ENCODE measurements at places on chromosomes 2 and 18. TPM values are rescaled to one million over a fixed set of nuclear protein-coding genes. Genes with fewer than 3 reads are reported as not detected.
A peak's percentile ranks its signal among the peaks of the same experiment; 100 is the strongest.

- no peak for DNase-seq
These were observed 32.6 kb downstream of the CNGA3 start for GRCh38 chr2:98378901-98379300.

- no peak for DNase-seq
These were observed 149.5 kb upstream of the TMEM200C start for GRCh38 chr18:6044773-6045172.

DNA sequence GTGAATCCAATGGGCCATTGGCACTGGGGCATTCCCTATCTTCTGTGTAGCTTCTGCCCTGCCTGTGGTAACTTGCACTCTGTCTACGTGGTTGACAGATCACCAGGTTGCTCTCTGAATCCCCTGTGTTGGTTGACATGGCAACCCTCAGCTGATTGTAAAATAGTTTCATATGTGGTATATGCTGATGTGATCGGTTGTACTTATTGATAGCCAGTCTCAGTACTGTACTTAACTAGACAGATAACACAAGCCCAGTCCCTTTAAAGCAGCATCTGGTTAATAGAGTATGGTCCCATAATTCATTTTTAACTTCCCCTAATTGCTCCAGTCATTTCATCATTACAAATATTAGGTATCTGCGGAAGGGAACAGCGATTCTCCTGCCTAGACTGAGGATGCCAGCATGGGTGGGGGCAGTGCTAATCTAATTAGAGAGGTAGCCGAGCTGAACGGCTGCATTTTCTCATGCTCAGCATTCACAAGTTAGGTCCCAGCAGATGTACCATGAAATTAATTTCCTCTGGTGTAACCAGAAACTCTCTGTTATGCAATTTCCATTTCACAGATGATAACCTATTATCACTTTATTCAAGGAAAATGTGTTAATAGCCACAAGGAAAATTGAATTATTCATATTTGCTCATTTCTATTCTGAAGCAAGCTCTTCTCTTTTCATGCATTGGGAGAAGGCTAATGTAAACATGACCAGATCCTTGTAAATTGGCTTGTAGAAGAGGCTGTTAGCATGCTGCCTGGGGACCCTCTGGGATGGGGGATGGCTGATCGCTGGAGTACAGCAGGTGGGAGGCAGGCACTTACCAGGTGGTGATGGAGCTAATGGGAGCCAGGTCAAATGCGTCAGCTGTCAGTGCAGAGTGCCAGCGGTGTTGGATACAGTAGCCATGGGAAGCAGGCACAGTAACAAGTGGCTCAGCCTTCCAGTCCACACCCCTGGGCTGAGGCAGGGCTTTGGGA lies 608.3 kb downstream of the GALR1 start:
- DNase-seq: no peak

The TNFAIP6 gene
- not detected for total RNA-seq

DNA sequence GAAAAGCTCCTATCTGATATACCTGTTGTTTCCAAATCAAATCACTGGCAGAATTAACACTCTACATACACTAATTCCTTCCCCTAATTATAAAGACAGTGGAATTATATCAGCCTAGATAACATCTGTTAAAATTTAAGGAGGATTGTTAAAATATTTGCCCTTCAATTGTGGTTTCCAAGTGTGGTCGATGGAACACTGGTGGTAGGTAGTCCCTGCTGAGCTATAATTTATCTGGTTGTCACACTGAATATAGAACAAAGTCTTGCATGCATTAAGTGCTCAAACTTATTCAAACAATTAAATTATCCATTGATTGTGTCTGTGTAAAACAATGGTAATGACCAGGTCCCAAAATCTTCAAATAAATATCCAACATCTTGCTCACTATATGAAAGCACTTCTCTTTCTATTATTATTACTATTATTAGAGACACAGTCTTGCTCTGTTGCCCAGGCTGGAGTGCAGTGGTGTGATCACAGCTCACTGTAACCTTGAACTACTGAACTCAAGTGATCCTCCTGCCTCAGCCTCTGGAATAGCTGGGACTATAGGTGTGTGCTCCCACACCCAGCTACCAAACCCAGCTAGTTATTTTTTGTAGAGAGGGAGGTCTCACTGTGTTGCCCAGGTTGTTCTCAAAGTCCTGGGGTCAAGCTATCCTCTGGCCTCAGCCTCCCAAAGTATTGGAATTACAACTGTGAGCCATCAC lies 12.0 kb downstream of the CDH2 start:
- no peak for DNase-seq

DNA sequence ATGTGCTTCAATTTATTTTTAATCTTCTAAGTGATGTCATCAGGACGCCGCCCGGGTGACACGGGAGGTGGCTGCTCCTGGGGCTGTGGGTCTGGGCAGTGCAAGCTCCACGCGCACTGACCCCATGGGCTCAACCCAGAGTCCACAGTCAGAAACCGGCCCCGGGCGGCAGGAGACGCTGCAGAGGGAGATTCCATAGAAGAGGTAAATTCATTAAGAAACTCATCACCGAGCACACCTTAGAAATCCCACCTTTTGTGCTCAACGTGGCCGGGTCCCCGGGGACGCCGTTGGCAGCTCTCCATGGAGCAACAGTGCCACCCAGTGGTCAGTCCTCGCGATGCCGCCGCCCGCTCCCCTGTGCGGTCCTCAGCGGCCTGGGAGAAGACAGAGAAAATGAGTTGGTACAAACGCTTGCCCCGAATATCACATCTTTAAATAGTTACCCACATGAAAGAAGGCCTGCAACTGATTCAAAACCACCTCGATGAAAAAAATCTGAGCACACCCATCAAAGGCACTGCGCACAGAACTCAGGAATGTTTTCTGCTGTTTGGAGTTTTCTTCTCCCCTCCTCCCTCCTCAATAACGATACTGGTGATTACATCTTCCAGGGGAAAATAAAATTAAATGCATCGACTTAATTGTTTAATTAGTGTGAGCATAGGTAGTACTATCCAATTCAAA lies 92.6 kb downstream of the CMPK2 start:
- peak; percentile 96 for DNase-seq

All from endodermal cell (in vitro differentiated cells).